ENCODE measurements at places on chromosomes 7 and 10. TPM values are rescaled to one million over a fixed set of nuclear protein-coding genes. Genes with fewer than 3 reads are reported as not detected.
A peak's percentile ranks its signal among the peaks of the same experiment; 100 is the strongest.

Gene MACC1
- under 0.01 TPM for polyA plus RNA-seq

GRCh38 chr10:113427236-113427735 lies 125.6 kb upstream of the HABP2 start:
- no peak for DNase-seq

DNA sequence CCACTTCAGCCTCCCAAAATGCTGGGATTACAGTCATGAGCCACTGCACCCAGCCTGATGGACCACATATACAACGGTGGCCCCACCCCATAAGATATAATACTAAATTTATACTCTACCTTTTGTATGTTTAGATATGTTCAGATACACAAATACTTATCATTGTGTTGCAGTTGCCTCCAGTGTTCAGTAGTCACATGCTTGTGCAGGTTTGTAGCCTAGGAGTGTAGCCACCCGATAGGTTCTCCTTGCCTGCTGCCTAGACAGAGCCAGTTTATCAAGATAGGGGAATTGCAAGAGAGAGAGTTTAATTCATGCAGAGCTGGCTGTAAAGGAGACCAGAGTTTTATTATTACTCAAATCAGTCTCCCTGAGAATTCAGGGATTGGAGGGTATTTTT lies 9.6 kb downstream of the CCL24 start:
- no peak for DNase-seq

Gene ZNF239
- 5.4 TPM for polyA plus RNA-seq

DNA sequence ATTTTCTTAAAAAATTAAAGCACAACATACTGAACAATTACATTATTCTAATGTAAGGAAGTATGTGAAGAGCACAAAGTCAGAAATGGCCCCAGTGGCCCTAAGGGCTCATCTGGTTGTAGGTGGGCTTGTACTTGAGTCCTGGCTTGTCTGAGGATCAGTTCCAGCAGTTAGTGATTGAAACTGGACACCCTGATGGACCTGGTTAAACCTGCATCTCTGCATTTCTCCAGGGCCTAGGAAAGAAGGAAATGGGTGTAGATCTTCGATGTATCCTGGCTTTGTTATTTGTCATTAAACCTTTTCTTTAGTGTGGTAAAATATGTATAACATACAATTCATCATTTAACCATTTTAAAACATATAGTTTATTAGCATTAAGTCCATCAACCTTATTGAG lies 9.7 kb upstream of the AKR1C2 start:
- no peak for DNase-seq

GRCh38 chr10:6215683-6216484 lies 13.2 kb downstream of the PFKFB3 start:
- no peak for DNase-seq

- DNase-seq, result peak; percentile 97
These were observed 501.6 kb downstream of the GALNT17 start for GRCh38 chr7:71633551-71634008.

DNA sequence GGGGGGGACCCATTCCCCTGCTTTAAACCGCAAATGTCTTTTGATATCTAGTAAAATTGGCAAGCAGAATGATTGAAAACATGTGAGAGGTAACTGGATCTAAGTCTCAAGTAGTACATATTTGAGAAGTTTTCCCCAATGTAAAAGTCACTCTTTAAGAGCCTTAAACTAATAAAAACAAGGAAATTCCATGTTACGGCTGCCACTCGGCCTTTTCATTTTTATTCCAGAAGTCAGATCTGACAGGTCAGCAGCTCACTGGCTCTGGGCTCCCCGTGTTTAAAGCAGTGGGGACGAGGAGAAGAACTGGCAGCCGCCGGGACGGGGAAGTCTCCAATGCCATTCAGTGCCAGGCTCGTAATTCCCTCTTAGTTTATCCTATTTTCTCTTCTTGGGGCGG lies 80.7 kb downstream of the CUX1 start:
- DNase-seq, result no peak

DNA sequence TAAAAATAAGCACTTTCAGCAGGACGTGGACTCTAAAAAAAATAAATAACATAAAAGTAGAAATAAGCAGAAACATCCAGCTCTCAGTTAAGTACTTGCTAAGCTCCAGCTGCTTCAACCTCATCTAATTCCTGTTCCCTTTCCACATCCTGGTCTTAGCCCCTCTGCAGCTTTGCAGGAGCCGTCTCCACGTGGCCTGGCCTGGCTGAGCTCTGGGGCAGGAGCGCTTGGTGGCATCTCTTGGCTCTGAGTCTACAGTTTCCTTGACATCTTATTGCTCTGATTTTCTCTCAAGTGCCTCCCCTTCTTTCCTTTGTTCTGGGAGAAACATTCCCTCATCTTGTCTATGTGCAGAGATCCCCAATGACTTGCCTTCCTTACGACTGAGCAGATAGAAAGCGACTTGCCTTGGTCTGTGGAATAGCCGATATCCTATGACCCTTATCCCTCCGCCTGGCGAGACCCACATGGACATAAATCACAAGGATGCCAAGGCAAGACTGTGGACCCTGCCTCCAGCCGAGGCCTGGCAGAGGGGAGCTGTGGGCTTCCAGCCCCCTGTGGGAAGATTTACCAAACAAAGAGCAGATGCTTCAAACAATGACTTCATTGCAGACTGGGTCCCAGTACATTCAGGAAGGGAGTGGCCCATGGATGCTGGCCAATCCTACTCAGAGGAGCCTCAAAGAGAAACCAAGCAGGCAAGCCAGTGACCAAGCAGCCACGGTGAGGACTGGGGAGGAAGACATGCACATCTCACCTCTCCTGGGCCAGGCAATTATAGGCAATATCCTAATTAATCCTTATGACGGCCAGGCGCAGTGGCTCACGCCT lies 61.9 kb downstream of the SPOCK2 start:
- DNase-seq, result peak; percentile 51

- peak; percentile 75 for DNase-seq
These were observed 11.6 kb downstream of the ABCA13 start for GRCh38 chr7:48182718-48183369.

GRCh38 chr7:76063525-76063924 lies 15.6 kb downstream of the MDH2 start:
- no peak for DNase-seq

GRCh38 chr10:66167816-66168215 lies 758.0 kb upstream of the LRRTM3 start:
- peak; percentile 13 for DNase-seq

Gene SLC18A3
- not detected for polyA plus RNA-seq

Gene VWDE
- polyA plus RNA-seq, result 0.07 TPM

DNA sequence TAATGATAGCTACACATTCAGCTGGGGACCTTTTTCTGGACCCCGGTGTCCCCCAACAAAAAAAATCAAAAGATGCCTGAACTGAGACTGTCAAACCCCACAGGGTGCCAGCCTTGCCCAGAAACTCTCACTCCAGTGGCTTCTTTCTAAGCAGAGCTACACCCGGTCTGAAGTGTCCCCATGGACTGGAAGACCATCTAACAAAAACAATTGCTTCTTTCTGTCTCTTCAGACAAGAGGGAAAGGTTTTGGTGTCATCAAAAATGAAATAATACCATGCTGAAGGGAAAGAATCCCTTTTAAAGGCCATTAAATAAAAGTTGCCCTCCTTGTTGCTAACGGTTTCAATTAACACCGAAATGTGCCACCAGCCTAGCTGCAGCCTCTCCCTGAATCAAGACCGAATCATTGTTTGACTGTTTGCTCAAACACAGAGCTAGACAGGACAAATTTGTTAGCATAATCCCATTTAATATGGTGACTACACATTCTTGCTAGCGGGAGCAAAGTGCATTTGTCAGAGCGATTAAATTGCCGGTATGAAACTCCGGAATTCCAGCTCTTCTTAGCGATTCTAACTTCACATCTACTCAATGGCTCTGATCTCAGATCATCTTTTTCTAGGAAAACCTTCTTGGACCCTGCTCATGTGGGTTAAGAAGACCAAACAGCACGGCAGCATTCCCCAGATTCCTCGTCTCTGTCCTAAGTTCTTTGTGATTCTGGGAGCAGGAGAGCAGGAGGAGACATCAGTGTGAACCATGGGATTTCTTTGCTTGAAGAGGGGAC lies 397.5 kb upstream of the PRKCQ start:
- no peak for DNase-seq

Gene TFR2
- polyA plus RNA-seq, result 0.16 TPM

- peak; percentile 69 for DNase-seq
These were observed 41.7 kb downstream of the FAS start for GRCh38 chr10:89032141-89032891.

Measured in fibroblast of lung (primary cell).